ENCODE measurements at places on chromosomes 7 and 10.

GRCh38 chr7:69213878-69214277 is 384.4 kb upstream of the AUTS2 start:
- DNase-seq: no peak

DNA sequence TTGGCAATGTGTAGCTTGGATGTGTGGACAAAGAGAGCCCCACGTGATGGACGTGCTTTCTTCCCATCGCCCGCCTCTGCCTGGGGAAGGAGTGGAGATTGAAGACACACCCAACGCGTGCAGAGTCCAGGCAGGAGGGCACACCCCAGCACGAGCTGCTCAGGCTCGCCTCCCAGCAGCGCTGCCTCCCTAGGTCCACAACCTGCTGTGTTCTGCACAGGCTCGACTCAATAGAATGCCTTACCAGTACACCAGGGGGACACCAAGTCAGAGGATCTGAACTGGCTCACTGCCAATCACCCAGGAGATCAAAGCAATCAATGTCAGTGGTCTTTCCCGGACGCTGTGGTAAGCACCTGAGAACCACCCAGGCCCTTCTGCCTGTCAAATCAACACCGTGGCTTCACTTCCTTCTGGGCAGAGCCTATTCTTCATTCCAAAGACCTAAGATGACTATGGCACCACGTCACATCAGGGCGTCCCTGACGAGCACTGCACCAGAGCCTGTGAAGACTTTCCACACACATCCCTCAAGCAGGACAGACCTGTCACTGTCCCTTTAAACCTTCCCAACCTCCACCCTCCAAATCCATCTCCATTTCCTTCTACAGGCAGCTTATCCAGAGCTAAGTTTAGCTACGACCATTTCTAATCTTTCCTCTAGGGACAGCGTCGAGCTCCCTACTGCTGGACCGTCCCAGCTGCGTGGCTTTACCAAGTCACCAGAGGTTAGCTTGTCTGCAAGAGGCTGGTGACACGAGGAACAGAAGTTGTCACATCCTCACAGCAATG is 72.3 kb downstream of the AMZ1 start:
- no peak for DNase-seq

DNA sequence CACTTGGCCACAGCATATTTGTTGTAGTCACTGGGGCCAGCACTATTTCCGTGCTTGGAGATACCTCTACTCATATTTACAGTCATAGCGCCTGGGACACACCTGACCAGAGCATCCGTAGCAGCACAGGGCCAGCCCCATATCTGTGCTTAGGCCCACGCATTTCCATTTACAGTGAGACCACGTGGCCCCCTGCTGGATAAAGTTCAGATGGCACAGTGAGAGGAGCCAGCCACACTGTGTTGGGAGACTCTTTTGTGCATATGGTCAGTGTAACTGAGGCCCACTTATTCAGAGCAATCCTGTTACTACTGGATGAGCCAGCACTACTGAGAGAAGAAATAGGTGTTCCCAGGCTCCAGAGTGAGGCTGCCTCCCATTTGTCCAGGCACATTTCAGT is 455.3 kb downstream of the REEP3 start:
- no peak for DNase-seq

DNA sequence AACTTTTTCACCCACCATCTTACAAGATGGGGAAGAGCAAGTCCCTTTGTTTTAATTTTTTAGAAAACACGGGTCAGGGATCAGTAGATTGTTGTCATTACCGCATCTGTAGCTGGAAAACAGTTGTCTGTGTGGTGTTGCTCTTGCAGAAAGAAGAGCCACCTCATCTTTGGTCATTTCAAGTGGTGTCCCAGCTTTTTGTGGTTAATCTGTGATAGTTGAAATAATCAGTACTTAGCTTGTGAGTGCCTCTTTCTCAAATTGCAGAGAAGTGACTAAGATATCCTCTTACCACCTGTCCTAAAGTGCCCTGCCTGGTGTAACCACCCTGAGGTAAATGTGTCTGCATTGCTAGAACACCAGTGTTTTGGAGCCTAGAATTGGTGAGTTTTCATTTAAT is 5.5 kb downstream of the PRPF18 start:
- no peak for DNase-seq

DNA sequence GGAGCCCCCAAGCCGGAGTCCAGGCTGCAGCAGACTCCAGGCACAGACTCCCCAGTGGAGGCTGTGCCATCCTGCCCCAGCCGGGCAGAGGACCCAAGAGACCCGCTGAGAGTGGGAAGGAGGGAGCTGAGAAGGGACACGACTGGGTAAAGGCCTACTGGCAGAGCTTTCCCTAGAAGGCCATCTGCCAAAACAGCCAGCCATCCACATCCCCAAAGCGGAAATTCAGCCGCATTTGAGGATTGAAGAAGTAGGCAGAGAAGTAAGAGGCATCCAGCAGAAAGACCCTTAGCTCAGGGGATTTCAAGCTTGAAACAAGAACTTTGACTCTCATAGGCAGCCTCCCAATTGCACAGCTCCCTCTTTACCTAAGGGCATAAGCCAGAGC is 857 bp downstream of the CPXM2 start:
- no peak for DNase-seq

GRCh38 chr7:91299952-91300775 is 35.9 kb downstream of the FZD1 start:
- no peak for DNase-seq

DNA sequence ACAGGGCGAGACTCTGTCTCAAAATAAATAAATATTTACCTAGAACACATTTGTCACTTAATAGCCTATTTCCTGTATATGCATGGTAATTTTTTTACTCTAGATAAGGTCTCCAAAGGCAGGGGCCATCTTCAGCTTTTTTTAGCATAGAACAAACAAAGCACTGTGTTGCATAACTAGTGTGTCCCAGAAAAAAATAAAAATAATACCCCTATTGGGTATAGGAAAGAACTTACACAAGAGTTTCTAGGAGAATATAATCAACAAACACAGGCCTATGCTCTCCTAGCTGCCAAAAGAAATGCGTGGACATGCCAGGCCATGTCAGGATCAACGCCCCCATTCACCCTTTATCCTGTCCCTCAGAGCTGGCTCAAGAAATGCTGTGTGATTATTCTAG is 103.6 kb downstream of the PARD3 start:
- DNase-seq: no peak

Measured in NCI-H1105 (cell line).